ENCODE measurements at places on chromosomes 6 and 20.

DNA sequence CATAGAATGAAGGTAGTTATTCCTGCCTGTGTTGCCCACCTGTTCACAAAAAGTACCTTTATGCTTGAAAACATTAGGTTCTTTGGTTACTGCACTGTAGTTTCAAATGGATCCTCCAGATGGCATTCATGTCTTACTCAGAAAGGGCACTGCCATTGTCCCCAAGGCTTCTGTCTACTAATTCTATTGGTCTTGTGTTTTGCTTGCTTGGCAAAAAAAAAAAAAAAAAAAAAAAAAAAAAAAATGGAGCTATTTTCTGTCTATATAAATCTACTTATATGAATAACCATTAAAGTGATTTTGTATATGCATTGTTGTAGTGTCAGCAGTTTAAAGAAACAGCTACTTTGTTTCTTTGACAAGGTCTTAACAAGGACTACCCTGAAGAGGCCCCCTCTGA is 12.7 kb upstream of the EFHC1 start:
- DNase-seq = no peak

- DNase-seq = no peak
These were observed 79.7 kb upstream of the AFDN start for GRCh38 chr6:167746975-167747374.

- no peak for DNase-seq
These were observed 73.1 kb downstream of the PRND start for GRCh38 chr20:4794846-4795245.

DNA sequence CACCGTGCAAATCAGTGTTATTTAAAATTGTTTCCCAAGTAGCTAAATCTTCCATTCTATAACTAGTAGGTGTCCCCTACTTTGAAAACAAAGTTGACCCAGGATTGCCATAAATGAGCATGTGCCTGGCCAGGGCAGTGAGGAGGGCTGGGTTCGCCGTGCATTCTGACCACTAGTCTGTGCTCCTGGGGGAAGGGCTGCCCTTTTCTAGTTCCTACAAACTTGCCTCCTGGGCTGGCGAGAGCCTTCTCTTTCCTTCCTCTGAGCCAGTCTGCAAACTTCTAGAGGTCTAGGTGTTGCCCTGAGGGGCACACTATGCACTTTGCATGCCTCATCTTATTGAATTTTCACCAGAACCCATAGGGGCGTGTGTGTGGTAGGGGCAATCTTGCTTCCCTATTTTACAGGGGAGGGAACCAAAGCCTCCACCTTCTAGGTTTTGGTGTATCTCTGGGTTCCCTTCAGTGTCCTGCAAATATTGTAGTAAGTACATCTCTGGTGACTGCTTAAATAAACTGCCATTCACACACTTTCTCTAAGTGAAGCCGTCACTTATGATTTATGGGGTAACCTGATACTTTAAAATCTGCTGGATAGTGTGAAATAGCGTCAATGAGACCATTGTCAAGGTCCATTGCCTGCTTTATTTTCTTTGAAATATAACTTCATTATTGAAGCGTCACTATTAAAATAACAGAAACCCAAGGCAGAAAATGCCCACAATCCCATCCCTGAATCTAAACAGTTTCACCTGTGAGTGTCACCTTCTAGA is 42.2 kb downstream of the CDH26 start:
- DNase-seq = no peak

- DNase-seq = no peak
These were observed 168.3 kb upstream of the JAG1 start for GRCh38 chr20:10842116-10842515.

DNA sequence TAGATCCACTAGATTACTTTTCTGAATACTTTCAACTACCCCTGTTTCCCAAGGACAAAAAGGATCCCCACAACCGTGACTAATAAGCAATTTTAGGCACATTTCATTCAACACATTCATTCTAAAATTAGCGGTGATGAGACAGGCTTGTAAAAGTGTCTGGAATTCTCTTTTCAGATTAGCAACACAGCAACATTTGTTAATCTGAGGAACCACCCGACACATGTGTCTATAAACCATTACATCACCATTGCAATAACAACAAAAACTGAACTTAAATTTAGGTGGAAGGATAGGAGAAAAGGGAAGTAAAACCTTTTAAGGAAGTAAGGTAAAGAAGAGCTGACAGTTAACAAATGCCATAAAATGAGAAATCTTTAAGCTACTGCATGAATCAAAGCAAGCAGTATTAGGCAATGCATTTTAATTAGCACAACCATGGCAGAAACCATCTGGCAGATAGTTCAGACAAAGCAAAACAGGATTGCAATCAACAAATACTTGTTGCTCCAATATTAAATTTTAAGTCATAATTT is 49.1 kb downstream of the MAP3K7 start:
- DNase-seq = no peak

GRCh38 chr6:119195848-119196247 is 117.4 kb upstream of the FAM184A start:
- DNase-seq = no peak

- no peak for DNase-seq
These were observed 35.2 kb downstream of the SAMD3 start for GRCh38 chr6:130187335-130188206.

DNA sequence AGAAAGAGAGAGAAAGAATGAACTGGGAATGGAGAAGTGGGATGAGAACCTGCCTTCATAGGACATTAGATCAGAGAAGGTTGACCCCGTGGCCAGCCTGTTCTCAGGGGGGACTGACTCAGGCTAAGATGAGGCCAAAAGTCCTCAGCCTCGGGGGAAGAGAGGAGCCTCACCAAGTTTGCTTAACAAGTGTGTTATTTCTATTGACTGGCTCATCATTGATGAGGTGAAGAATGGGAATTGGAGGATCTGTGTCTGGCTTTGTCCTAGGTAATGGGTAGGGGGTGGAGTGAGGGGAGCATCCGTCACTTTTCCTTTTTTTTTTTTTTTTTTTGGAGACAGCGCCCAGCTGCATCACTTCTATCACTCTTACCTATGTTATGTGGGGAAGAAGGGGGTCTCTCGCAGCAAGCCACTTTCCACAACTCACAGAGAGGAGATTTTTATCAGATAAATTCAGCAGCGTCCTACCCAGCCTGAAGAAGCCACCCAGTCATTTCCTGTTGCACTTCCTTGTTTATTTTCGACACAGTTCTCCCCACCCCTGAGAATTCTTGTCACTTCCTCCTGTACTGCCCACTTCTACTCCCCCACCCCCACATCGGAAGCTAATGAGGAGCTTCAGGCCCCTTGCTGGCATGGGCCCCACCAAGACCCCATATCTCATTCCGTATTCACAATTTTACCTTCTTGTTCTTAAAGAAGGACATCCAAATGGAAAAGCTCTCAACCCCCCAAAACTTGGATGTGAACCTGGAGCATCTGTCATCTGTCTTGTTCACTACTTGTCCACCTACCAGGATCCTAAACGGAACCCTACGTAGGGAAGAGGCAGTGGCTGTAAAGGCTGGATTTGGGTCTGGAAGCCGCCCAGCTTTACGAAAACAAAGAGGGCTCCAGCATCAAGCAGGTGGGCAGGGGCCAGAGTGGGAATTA is 2.8 kb upstream of the RNASET2 start:
- DNase-seq = peak; percentile 70

DNA sequence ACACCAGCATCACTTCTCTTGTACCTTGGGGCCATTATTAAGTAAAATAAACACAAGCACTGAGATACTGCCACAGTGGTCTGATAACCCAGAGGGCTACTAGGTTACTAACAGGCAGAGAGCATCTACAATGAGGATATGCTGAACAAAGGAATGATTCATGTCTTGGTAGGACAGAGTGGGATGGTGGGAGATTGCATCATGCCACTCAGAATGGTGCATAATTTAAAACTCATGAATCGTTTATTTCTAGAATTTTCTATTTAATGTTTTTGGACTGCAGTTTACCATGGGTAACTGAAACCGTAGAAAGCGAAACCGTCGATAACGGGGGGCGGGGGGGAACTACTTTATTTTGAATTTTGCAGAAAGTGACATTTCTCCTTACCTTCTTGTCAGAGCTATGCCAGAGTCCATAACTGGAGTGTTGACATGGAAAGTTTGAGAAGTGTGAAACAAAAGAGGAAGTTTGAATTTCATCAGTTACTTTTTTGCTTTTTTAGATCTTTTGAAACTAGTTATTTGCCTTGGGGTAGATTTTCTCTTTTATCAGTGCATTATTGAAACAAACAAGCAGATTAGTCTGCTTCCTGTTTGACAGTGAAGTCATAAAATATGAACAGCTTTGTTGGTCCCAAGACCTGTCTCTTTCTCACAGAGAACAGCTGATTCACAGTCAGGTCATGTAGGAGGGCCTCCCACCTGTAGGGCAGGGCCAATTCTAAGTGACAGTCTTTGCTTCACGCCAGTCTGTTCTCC is 124.9 kb downstream of the KLHL32 start:
- DNase-seq = no peak

- DNase-seq = no peak
These were observed 147.2 kb downstream of the VEGFA start for GRCh38 chr6:43916924-43917877.

DNA sequence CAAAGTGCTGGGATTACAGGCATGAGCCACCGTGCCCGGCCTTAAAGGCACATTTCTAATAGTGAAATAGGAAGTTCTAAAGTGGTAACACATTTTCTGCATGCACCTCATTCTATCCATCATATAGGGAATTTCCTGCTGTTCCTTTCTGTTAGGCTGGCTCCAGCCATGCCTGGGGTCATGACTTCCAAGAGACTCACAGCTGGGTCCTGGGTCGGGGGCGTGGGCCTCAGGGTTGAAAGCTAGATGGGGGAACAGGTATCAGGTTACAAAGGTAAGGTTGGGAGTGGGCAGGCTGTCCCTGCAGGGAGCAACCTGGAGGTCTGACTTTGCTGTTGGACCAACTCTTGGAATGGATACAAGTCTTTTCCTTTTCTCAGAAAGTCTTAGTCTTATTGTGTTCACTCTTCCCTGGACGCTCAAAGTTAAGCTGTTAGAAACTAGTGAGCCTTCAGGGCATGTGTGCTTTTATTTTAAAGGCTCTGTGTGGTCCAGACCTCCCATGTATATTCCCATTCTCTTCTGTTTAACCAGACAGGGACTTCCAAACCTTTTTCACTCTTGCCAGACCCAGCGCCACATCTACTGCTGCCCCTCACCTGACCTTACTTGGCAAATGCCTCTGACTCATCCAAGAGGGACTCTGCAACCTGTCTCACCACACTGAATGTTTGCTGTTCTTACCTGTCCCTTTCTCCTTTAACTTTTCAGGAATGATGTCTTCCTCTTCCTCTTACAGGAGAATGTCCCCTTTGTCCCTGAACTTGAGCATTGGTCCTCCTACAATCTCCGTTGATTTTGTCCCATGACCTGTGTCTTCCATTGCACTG is 64.4 kb downstream of the TMEM170B start:
- DNase-seq = no peak

DNA sequence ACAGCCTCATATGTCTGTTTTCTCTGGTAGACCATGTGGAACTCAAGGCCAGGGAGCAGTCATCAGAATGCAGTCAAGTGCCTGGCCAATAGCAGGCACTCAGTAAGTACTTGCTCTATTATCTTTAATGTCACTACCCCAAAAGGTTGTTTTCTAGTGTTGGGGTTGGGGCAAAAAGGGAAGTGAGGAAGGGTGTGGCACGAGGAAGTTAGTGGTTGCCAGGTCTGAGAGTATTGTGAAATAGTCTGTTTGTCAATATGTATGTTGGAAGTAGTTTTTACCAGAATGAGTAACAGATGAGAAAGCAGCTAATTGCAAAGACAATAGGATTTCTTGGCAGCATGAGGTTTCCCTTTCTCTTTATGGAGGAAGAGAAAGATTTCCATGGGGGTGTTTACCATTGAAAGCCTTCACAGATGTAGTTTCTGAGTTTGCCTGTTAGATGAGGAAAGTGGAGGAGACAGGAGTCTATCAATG is 59.5 kb upstream of the ARMH2 start:
- DNase-seq = no peak

DNA sequence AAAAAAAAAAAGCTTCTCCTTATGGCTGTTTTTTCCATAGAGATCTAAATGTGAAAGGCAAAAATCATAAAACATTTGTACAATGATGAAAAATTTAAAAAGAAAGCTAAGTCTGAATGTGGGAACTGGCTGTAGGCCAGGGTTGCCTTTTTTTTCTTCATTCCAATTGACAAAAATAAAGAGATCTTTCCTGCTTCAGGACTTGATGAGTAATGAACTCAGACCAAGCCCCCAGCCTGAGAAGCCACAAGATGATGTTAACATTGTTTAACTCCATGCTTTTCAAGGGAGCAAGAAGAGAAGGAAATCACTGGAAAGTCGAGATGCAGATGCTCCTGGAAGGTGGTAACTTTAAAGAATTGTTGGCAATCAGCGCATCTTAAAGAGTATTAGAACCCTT is 41.4 kb downstream of the TRMT6 start:
- DNase-seq = no peak

DNA sequence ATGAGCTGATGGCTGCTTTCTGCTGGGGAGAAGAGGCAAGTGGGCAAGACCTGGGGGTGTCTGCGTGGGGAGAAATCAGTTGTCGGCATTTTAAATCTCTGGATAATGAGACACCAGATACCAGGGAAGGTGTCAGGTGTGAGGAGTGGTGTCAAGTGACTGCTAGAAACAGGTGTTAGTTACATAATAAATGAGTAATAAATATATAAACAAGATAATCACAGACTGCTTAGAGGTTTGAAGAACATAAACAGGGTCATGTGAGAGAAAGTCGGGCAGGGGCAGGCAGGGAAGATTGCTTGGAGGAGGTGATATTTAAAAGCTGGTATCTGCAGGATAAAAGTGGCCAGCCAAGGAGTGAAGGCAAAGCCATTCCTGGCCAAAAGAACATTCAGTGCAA is 87.2 kb upstream of the RIN2 start:
- no peak for DNase-seq

Data from CD8-positive, alpha-beta T cell (primary cell).